Naive thymus-derived CD4-positive, alpha-beta T cell (primary cell): ENCODE measurements at places on chromosomes 12 and 14. TPM values are rescaled to one million over a fixed set of nuclear protein-coding genes. Genes with fewer than 3 reads are reported as not detected.

DNA sequence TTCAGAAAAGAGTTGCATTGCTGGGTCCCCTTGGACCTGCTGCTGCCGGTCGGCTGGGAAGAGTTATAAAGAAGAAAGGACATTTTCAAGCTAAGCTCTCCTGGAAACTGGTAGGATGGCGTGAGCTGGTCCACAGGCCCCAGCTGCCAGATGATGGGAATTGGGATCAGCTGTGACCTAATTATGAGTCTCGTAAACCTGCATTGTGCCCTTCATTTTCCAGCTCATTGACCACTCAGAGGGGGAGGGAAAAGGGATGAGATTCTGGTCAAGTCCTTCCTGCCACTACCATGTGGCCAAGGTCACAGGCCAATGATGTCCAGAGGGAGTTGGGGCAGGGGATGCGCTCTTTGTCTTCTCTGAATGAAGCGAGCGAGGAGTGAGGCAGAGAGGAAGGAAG lies 320.9 kb downstream of the NRXN3 start:
- DNase-seq: no peak
- H3K4me3 ChIP-seq: no peak overlapping the region
- no peak overlapping the region for H3K27ac ChIP-seq
- no peaks in the 10 kb centered on the region for H3K4me1 ChIP-seq

OVCH1 gene
- total RNA-seq: not detected

NAV3 gene
- not detected in 2 replicates for total RNA-seq

DNA sequence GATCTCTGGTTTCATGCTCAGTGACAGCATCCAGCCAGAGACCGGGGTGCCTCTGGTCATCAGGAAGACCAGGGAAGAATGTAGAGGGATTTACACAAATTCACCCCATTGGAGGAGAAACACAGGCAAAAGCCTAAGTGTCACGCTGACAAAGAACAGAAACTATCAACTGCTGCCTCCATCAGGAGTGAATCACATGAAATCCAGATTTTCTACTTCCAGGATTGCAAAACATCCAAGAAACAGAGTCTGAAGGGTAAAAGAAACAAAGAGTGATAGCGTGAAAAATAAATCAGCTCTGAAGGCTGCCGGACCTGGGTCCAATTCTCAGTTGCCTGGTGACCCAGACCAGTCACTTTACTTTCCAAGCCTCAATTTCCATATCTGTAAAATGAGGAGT lies 136.1 kb upstream of the MAP1LC3B2 start:
- no peaks in the 10 kb centered on the region for H3K27me3 ChIP-seq
- H3K36me3 ChIP-seq: no peaks in the 10 kb centered on the region
- no peak overlapping the region for H3K4me3 ChIP-seq
- no peaks in the 10 kb centered on the region for H3K4me1 ChIP-seq

- no peak overlapping the region for H3K4me3 ChIP-seq
- H3K4me1 ChIP-seq: no peaks in the 10 kb centered on the region
- H3K36me3 ChIP-seq: no peaks in the 10 kb centered on the region
- no peaks in the 10 kb centered on the region for H3K27me3 ChIP-seq
- H3K27ac ChIP-seq: no peak overlapping the region
Observed at GRCh38 chr12:119476951-119477350, 116.6 kb upstream of the TMEM233 start.
